ENCODE measurements at places on chromosomes 1 and 21.

DNA sequence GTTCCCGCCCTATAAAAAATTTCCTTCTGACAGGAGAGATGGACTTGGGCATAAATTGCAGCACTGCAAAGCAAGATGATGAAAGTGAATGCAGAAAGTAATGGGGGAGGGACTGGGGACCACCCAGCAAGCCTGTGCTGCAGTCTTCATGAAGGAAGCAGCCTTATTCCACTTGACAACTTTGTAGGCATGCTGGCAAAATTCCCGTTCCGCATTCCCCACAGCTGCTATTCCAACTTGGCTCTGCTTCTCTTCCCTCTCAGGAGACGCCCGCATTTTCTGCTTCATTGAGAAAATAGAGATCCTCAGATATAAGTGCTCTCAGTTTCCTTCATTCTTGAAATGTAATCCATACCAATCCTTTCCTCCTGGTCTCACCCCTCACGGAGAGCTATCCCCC is 2.4 kb downstream of the HMGB4 start:
- DNase-seq = no peak

DNA sequence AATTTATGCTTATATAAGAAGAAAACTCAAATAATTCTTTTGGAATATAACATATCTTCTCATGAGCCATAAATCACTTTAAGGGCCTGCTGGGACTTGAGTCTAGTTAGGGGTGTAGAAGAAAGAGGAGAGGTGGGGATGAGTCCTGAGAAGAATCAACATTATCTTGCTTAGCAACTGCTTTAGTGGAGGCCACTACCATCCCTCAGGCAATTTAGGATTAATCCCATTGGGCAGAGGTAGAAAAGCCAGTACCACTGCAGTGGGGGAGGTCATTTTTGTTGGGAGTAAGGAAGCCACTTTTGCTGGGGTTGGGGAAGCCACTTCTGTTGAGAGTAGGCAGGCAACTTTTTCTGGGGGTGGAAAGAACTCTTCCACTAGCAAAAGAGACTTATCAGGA is 47.7 kb downstream of the SLC2A1 start:
- DNase-seq = no peak

DNA sequence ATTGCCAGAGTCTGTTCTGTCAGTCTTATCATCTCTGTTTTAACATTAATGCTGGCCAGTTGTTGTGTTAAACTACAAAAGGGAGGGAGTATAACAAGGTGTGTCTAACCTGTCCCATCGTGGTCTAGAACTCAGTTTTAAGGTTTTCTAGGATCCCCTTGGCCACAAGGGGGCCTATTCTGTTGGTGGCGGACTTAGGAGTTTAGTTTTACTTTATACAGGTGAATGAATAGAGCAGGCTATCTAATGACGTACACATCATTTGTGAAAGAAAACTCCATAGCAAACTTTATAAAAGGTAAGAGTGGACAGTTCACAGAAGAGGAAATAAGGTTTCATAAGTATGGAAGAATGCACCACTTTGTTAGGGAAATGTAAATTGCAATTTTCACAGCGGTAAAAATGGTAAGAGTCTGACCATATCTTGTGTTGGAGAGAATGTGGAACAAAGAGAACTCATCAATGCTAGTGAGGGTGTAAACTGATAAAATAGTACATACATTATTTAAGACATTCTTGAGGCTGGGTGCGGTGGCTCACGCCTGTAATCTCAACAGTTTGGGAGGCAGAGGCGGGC is 2.5 kb upstream of the ATF6 start:
- peak; percentile 24 for DNase-seq

DNA sequence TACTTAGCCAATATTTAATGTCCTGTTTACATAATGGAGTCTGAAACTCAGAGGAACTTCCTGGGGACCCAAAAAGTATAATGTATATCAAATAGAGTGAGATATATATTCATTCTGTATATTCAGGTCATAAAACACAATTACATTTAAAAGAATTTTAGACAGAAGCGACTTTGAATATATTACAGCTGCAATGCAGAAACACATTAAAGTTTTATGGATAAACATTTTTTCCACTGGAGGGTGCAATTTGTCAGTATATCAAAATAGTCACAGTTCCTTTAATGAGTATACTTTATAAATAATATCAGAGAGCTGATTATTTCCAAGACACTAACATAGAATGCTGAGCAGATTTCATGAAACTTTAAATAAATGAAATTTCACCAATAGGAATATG is 43.9 kb upstream of the CRB1 start:
- DNase-seq = no peak

DNA sequence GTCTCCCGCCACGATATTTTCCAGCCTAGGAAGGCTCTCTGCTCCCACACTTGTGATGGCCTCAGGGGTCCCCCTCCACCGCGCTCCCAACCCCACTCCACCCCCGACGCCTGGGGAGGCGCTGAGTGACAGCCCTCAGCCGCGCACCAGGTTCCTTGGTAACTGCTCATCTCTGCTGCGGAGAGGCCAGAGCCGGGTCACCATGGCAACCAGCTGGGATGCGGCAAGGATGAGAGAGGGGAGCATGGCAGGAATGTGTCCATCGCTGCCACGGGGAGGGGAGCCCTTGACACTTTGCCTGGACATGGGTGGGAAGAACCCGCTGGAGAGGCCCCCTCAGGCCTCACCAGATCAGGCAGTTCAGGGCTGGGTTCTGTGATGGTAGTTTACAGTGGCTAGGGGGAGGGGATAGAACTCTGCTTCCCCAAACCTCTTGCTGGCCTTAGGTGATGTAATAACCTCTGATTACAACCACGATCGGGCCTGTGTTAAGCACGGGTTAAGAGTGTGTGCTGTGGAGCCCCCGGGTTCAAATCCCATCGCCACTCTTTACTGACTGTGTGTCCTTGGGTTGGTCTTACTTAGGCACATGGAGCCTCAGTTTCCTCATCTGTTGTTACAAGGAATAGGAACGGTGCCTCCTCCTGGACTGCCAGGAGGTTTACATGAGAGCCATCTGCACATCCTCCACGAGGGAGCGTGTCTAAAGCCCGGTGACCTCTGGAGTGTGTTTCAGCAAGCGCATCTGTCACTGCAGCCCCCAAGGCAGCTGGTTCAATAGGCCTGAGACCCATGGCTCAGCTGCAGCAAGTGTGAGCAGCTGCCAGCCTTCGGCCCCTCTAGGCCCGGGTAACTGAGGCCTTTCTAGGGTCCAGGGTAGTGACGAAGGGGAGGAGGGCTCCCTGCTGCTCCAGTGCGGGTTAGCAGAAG is 6.3 kb downstream of the KIF17 start:
- DNase-seq = no peak

DNA sequence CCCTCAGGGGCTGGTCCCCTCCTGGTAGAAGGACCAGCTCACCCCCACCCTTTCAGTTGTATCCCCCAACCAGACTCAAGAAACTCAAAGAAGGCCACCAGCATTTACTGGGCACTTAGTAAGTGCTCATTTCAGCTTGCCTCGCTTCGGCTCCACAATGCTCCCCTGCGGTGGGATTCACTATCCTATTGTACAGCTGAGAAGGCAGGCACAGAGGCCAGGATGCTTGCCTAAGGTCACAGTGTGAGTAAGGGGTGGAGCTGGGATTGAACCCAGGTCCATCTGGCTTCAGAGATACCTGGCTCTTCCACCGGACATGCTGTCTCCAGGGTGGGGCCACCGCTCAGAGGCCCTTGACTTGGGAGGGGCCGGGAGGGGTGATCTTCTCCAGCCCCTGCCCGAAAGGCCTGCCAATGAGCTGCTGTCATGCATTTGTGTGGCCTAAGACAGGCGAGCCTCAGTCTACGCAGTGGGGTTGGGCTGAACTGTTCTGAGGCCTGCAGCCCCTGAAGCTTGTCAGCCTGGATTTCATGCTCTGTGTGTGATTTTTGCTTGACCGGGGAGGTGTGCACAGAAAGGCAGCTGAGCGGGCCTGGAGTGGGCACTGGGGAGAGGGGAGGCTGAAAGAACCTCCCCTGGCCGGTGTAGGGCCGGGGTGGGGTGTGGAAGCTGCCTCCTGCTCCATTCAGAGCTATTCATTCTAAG is 48.1 kb downstream of the DMRTB1 start:
- DNase-seq = no peak

GRCh38 chr1:102174259-102174863 is 177.6 kb upstream of the OLFM3 start:
- DNase-seq = no peak

GRCh38 chr1:222123111-222123510 is 381.2 kb upstream of the DUSP10 start:
- DNase-seq = no peak

GRCh38 chr1:90045853-90046563 is 51.1 kb downstream of the ZNF326 start:
- DNase-seq = peak; percentile 35

- DNase-seq = no peak
Observed at GRCh38 chr21:36890086-36890485, 76.4 kb downstream of the HLCS start.

GRCh38 chr21:41825216-41825615 is 53.9 kb downstream of the PRDM15 start:
- DNase-seq = peak; percentile 28

GRCh38 chr1:193514397-193514796 is 328.0 kb upstream of the B3GALT2 start:
- no peak for DNase-seq

- no peak for DNase-seq
Observed at GRCh38 chr1:52676249-52676903, 21.8 kb downstream of the COA7 start.

- DNase-seq = no peak
Observed at GRCh38 chr1:112695276-112695675, 11.7 kb downstream of the RHOC start.

DNA sequence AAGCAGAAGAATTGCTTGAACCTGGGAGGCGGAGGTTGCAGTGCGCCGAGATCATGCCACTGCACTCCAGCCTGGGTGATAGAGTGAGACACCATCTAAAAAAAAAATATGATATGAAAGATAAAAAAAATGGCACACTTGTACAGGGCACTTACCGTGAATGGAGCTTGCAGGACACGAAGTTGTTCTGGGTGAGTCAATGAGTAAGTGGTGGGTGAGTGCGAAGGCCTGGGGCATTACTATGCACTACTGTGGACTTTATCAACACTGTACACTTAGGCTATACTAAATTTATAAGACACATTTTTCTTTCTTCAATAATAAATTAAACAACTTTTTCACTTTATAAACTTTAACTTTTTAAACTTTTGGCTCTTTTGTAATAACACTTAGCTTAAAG is 37.0 kb downstream of the TNFRSF8 start:
- no peak for DNase-seq

- DNase-seq = peak; percentile 48
Observed at GRCh38 chr1:220487297-220487820, 40.6 kb upstream of the MARK1 start.

DNA sequence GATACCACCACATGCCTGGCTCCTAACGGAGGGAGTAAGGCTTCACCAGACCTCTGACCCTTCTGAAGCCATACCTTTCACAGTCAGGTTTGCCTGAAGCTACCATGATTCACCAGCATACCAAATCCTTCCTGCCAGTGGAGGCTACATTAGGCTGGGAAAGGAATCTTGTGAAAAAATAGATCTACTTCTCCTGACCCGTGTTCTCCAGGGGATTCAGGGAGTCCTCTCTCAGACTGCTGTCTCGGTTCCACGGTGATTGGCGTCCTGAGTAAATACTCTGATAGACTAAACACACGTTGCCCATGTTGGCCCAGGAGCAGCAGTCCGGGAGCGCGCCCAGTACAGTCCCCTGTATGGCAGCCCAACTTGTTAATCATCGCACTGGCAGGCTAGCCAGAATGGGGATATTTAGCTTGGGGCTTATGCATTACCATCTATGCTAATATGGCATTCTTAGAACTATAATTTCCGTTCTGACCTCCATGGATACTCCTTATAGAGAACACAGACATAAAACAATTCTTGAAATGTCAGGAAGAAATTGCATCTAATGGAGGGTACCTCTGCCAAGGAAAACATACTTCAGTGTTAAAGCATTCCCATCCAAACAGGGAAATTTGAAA is 173.2 kb downstream of the ROR1 start:
- no peak for DNase-seq

DNA sequence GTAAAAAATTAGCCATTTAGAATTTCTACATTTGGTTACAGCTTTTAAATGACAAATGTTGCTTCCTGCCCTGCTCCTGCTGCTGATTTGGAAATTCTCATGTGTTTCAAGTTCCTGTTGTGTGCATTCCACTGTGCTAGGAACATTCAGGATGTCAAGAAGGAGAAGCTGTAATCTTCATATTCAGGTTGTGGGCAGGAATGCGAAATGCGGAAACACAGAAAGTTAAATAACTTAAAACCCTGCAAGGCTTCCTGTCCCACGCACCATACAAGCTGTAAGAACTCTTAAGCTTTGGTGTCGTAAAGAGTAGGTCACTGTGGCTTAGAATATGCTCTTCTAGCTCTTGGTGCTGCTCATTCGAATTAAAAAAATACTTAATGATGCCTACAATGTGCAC is 52.6 kb downstream of the S100B start:
- no peak for DNase-seq

DNA sequence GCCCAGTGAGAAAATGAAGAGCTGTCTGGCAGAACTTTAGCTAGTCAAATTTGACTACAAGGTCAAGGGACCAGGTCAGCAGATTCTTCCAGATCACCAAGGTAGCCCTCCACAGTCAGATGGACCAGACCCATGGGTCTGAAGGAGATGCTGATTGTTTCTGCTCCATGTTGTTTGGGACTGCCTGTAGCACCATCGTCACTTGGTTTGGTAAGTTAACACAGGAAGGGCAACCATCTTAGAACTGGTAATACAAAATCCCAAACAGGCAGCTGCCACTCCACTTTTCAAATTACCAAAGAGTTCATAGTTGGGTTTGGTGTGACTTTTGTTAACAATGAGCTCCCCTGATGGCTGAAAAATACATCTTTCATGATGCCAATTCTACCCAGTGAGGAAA is 9.0 kb downstream of the ITPKB start:
- no peak for DNase-seq

- no peak for DNase-seq
Observed at GRCh38 chr1:220483700-220484099, 44.2 kb upstream of the MARK1 start.

All from NCI-H510A treated with DMSO at 0.1 percent for 48 hours (cell line).